Right renal cortex interstitium (tissue), 3 donors: ENCODE measurements at places on chromosomes 16 and 17.

DNA sequence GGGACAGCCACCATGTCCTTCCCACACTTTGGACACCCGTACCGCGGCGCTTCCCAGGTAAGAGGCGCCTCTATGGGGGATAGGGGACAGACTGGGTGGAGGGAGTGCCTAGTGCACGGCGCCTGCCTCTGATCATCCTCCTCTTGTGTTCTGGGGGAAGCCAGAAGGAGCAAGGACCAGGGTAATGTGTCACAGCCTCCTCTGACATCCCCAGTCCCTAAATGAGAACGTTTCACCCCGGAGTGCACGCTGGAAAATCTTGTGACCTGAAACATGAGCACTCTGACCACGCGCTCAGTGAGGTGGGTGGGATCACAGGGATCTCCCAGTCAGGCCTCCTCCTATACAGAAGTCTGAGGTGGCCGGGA, 1.1 kb downstream of the IRX6 start:
- DNase-seq, result no peak

DNA sequence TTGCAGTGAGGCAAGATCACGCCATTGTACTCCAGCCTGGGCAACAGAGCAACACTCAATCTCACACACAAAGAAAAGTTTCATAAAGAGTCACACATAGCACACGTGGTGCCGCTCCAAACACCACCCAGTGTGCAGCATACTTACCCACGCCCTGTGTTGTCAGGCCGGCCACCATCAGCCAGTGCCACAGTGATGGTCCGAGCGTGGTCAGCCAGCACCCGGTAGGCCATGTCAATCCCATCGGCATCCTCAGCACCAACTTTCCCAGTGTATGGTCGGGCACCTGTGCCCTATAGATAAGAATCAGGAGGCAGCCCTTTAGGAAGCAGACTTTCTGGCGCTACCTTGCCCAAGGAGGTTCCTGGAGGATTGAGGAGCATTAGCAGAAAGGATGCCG, 17.7 kb upstream of the EXOSC6 start:
- DNase-seq, result no peak

DNA sequence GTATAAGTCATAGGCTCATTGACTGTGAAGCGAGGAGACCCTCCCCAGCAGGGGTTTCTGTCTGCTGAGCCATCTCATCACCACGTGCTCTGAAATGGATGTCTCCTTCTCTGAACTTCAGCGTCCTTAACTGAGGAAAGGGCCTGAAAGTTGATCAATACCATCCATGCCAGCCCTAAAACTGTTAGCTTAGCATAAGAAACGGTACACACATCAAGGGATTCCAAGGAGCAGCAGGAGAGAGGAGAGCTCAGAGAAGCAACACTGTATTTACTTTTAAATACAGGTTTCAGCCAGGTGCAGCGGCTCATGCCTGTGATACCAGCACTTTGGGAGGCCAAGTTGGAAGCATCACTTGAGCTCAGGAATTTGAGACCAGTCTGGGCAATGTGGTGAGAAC, 248.9 kb upstream of the TNRC6C start:
- DNase-seq, result no peak

DNA sequence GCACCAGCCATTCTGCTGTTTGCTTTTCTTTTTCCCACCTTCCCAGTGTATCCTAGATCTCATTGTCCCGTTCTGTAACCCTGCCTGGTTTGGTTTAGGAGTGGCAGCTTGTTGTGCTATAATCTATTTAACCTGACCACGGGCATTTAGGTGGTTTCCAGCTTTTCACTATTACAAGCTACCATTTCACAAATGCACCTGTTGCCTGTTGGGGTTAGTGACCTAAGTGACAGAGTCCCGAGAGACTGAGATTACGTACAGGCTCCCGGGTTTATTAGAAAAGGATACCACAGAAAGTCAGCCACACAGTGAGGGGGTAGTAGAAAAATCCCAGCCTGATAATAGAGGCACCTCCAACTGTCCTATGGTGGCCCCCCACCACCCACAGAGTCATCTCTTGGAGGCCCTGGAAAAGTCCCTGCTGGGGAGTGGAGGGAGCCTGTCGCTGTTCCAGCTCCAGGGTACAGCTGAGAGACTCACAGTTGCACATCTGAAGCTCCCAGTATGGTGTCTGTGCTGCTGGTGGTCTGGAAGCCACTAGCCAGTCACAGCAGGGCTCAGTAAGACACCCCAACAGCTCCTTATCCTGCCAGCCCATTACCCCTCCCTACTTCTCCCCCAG, 21.2 kb downstream of the CLEC16A start:
- no peak for DNase-seq

DNA sequence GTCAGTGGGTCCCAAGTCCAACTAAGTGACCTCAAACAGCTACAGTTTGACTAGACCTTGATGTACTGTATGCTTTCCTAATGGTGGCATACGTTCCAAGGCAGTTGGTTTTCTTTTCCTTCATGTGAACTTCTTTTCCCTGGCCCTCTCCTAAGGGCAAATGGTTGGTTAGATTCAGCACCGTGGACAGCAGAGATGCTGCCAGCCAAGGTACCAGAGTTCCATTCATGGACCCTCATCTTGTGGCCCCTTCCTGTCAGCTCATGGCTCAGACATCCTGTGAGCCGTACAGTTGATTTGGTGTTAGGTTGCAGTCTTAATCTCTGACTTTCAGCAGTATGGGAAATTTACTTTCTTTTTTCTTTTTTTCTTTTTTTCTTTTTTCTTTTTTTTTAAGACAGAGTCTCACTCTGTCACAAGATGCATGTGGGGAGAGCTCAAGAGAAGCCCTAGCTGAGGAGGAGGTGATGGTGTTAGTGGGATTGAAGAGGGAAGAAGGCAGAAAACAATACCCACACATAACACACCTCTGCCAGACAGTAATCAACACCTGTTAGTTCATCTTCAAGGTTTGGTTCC, 122.4 kb downstream of the USP31 start:
- peak; percentile 76 for DNase-seq

- DNase-seq, result no peak
These were observed 46.3 kb downstream of the TK2 start for GRCh38 chr16:66503612-66504011.

DNA sequence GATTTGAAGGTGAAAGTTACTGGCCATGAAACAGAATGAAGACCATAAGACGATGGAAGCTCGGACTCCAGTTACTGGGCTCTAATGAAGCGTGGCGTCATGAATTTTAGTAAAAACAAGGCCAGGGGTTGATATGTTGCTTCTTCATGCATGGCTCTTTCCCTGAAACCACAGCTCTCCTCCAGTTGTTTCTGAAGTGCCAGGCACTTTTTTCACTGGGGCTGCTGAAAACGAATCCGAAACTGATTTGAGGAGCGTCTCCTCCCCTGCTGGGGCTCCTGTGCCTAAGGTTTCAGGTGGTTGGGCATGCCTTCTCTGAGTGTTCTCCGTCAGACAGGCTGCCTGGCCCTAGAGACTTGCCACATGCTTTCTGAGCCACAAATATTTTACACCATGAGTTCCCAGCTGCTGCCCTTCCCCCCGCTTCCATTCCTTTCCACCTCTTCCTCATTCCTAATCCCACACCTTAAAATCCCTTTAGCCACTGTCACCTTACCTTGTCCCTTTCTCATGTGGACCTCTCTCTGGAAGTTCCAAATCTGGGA, 3.7 kb upstream of the MYL4 start:
- no peak for DNase-seq

GRCh38 chr16:87057211-87057881, 259.8 kb downstream of the C16orf95 start:
- DNase-seq, result no peak

- DNase-seq, result no peak
These were observed 5.2 kb downstream of the RND2 start for GRCh38 chr17:43030137-43030767.

- no peak for DNase-seq
These were observed 382.4 kb downstream of the SNX29 start for GRCh38 chr16:12358898-12359297.

DNA sequence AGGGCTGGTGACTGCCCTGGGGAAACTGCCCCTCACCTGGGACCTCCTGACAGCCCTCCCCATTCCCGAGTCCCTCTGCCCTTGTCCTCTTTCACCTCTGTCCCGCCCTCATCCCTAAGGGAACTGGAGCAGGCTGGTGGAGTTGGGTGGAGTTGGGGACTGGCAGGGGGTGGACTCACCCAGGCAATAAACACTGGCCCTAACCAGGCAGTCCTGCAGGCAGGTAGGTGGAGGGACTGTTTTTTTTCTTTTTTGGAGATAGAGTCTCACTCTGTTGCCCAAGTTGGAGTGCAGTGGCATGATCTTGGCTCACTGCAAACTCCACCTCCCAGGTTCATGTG, 11.7 kb downstream of the GCGR start:
- no peak for DNase-seq
